ENCODE measurements at places on chromosomes 12 and 14.

- DNase-seq: no peak
Measured at GRCh38 chr12:31922341-31923062, 36.7 kb upstream of the RESF1 start.

- no peak for DNase-seq
Measured at GRCh38 chr14:53683229-53683628, 273.4 kb downstream of the BMP4 start.

GRCh38 chr12:47686645-47687240, 19.1 kb downstream of the RPAP3 start:
- DNase-seq: peak; percentile 45

DNA sequence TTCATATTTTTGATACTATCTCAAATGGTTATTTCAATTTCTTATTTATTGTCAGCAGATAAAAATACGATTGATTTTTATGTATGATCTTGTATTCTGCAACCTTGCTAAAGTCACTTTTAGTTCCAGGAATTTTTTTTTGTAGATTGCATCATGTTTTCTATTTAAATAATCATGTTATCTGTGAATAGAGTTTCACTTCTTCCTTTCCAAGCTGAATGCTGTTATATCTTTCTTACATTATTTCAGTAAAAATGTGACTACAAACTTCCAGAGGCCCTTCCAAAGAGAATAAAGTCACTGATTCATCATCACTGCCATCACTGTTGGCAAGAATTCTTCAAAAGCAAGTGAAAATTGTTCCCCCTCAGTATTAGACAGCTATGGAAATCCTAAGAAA, 104.7 kb upstream of the RAP1B start:
- no peak for DNase-seq

- DNase-seq: no peak
Measured at GRCh38 chr14:43949400-43949799, 557.7 kb downstream of the FSCB start.

GRCh38 chr12:45223868-45224267, 8.0 kb downstream of the ANO6 start:
- DNase-seq: no peak

Measured in CD4-positive, alpha-beta T cell treated with Interleukin-17A for 1 hour (primary cell).